ENCODE measurements at places on chromosomes 3 and 15.
A peak's percentile ranks its signal among the peaks of the same experiment; 100 is the strongest.

DNA sequence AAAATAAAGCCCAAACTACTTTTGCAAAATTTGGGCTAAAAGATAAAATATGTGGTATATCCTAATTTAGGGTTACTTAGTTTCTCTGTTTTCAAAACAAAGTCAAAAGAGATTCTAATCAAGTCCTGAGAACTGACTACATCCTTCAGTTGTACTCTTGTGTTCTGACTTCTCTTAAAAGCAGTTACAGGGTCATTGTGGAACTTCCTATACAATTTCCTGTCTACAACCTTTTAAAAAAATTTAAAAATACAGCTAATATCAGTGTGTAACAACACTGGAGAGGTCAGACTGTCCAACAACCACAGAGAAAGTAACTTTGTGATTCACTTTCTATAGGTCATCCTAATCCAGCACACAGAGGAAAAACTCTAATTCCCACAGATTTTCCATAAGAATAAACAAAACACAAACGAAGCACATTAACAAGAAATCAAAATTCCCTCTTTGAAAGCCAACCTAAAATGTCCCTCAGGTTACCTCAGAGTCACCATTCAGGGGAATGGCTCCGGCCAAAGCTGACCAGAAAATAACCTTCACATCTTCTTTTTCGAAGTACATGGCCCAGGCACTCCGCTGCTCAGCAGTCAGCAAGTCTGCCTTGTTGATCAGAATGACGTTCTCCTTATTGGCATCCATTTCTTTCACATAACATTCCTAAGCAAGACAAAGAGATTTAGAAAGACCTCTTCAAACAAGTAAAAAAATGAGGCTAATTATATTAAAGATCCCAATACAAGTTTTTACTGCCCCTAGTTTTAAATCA is 13.3 kb downstream of the LSG1 start:
- no peak for DNase-seq

- no peak for DNase-seq
These were observed 59.0 kb upstream of the PLCL2 start for GRCh38 chr3:16825617-16826204.

DNA sequence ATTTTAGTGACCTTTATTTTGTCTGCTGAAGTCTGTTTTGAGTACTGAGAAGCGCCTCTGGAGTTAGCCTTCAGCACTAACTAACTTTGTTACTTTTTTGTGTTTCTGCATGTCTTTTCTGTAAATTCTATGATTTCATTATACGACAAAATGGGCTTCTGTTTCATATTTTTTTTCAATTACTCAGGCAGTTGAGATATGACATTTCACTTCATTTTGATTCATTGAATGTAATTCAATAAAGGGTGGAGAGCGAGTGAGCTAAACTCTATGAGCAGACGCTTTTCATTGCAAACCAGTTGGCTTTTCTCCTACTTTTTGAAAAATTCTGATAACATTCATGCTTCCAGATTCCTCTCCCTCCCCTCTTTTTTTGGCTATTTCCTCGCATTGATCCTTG is 84.4 kb upstream of the KCNH8 start:
- DNase-seq: no peak

DNA sequence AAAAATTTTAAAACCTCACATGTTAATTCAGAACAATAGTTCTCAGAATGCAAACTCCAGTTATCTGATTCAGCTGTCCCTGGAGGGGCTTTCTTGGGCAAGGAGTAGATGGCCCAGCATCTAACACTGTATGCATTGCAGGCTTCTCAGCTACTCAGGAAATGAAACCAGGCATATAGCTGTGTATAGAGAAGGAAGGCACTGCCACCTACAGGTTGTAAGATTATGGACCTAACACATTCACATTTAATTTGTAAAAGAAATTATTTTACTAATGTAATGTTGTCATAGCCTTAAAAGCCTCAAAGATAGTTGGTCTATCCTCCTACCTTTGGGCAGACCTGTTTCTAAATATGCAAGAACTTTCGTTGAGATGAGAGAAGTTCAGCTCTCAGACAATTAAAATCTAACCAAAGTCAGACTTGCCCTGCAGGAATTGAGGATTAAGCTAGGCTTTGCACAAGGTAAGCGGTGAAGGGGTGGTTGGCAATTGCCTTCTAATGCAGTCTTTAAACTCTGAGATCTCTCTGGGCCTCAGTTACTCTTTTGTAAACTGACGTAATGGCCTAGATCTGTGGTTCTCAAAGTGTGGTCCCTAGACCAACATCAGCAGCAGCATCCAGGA is 132.8 kb upstream of the SLC24A5 start:
- peak; percentile 17 for DNase-seq

DNA sequence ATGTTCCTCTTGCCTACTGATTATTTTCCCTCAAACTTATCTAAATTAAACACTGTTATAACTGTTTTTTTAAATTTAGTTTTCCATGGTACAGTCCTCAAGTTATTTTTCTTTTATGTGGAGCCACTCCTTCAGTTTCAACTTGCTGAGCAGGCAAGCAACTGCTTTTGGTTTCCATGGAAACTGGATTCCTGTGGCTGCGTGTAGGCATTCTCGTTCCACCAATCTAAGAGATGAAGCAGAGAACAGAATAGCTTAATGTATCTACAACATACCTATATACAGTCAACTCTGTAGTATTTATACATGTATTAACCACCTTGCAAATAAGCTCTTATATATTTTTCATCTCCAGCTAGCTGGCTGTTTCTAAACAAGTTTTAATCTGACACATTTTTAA is 25.8 kb upstream of the ANXA2 start:
- peak; percentile 88 for DNase-seq

DNA sequence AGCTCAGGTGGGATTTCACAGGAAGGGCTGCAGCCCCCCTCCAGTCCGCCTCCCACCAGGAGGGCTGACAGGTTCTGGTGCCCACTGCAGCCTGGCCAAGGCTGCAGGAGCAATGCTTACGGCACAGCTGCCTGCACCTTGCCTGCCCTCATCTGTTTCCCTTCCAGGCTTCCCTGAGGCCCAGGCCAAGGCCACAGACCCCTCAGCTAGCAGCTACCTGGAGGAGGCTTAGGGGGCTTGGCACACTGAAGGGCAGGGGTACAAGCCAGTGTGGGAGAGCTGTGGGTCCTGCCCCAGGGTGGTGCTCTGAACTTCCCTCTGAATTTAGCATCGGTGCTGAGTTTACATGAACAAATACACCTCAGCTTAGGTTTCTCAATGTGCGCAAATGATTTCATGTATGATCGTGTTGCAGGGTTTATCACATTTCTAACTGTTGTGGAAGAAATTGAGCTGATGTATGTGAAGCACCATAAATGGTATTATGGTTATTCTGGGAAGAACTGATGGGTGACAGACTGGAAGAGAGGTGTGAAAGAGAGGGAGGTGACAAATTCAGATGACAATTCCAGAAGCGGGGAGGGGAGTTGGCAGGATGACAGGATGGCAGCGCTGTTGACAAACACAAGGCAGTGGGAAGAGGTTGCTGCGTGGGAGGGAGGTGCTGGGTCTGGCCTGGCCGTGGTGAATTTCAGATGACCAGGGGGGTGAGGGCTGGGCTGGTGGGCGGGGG is 6.1 kb downstream of the RHCG start:
- DNase-seq: no peak

DNA sequence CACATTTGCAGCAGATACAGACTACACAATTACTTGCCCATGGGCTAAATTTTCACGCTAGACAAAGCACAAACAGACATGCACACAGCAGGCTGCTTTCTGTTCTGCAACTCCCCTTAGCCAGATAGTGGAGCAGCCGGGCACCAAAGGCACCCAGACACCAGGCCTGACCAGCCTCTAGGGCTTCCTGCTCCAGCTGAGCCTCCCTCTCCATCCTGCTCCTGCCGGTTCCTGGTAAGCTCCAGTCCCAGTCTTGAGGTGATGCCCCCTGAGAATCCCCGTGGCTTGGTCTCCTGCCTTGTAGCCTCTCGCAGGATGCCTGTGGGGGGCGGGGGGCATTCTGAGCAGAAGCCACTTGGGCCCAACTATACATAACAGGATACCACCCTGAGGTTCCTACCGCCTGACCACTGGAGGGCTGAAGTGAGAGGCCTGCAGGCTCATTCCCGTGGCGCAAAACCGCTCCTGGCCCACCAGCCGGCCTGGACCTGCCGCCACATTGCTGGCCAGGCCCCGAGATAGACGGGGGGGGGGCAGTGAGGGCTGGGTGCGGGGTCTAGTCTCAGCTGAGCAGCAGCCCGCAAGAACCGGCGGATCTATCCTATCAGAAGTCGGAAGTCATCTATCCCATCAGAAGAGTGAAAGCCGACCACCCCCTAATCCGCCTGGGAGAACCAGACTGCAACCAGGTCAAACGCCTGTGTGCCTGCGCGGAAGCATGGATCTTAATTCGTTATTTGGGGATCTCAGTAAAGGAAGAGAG is 3.9 kb downstream of the FOXL2 start:
- no peak for DNase-seq

GRCh38 chr3:163476179-163476578 is 1602.1 kb downstream of the SI start:
- peak; percentile 15 for DNase-seq

DNA sequence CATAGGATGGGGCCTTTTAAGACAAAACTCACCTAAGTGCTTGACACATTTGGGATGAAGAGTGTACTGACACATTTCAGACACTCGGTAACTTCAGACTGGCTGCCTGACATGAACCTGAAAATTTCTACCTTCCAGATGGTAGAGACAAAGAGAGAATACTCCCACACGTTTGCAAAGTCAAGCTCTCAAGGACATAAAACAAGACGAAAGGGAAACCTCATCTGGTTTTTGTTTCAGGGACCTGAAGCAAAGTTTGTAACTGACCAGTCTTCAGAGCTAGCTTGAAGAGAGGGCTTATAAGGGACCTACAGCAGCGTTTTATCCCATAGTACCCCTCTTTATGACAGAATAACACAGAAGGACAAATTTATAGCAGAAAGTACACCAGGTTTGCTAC is 41.9 kb downstream of the ZNF621 start:
- no peak for DNase-seq

- no peak for DNase-seq
These were observed 849 bp upstream of the HDAC11 start for GRCh38 chr3:13479332-13479581.

DNA sequence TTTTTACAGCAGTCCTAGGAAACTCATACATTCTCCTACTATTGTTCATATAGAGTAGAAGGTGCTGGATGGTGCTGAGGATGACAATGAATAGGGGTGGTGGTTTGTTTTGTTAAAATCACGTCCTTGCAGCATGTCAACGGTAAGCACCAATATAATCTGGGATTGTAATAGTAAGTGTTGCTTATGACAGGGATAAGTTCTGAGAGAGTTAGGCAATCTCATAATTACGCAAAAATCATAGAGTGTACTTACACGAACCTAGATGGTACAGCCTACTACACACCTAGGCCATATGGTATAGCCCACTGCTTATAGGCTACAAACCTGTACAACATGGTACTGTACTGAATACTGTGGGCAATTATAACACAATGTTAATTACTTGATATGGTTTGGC is 64.3 kb upstream of the TSPAN3 start:
- DNase-seq: no peak

GRCh38 chr3:46946856-46947545 is 29.5 kb downstream of the CCDC12 start:
- DNase-seq: peak; percentile 81

- DNase-seq: peak; percentile 98
These were observed 500.9 kb downstream of the SOX2 start for GRCh38 chr3:182212479-182213076.

- DNase-seq: no peak
These were observed 4.4 kb upstream of the INSYN1 start for GRCh38 chr15:73757571-73757970.

DNA sequence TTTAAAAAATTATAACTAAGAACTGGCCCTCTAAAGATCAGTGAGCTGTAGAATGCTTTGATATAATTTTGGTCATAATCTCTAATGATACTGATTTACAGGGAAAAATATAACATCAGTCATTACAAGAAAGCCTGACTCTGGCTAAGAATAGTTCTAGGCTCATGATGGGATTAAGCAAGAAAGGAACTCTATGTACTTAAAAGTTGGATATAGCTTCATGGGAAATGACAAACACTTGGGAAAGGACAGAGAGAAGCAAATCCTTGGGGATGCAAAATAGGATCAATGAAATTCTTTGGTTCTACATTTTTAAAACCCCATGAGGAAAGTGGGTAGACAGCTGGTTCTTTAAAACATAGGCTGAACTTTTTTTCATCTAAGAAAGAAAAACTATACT is 472.7 kb upstream of the NR2F2 start:
- no peak for DNase-seq

GRCh38 chr3:190239325-190239724 is 82.9 kb downstream of the CLDN1 start:
- peak; percentile 29 for DNase-seq

DNA sequence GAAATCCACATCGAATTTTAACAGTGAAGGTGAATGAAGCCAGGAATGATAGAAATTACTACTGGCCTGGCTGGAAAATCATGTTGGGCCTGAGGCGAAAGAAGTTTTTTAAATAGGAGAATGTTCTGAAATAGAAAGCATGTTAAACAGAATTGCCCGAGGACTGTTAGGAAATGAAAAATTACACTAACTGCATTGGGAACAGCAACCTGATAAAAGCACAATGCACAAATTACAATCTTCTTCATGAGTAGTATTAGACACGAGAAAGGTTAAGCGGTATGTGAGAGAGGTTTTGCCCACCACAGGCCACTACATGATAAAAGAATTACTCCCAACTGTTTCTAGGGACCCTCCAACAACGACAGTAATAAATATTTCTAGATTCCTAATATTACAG is 18.9 kb downstream of the GBE1 start:
- no peak for DNase-seq

- DNase-seq: no peak
These were observed 18.2 kb downstream of the VGLL4 start for GRCh38 chr3:11625376-11626083.

DNA sequence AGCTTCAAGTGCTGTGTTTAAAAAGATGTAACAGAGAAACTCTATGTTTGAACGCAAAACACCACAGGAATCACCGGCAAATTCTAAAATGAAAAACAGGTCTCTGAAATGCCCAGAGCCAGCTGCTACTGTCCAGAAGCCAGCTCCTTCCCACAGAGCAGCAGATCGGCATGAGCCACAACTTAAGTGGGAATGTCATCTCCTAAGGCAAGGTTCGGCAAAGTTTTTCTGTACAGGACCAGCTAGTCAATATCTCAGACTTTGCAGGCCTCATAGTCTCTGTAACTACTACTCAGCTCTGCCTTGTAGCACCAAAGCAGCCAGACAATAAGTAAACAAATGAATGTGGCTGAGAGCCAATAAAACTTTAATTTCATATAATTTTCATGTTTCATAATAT is 4.9 kb downstream of the PLOD2 start:
- no peak for DNase-seq

- DNase-seq: no peak
These were observed 40.3 kb downstream of the COPS2 start for GRCh38 chr15:49115062-49115461.

GRCh38 chr3:53506763-53507145 is 12.3 kb downstream of the CACNA1D start:
- DNase-seq: no peak

DNA sequence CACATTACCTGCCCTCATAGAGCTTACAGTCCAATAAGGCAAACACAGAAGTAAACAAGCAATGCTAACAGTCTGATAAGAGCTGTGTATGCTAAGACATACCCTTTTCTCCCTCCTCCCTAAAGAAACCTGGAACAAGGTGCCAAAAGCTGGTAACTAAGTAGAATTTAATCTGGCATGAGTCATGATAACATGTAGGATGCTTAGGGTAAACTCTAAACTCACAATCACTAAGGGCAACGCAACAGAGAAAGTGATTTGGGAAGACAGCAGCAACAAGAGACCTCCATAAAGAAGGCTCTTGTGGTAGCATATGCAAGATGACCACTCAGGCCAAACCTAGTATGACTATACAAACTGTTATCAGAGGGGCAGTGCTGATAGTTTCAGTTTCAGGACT is 55.5 kb downstream of the MYO1E start:
- no peak for DNase-seq

Data from HT1080 (cell line).